ENCODE measurements at places on chromosomes 6 and 20.

- DNase-seq: no peak
These were observed 24.2 kb downstream of the TBC1D7 start for GRCh38 chr6:13304101-13304500.

GRCh38 chr6:28741363-28741762 lies 182.4 kb downstream of the TRIM27 start:
- DNase-seq: no peak

DNA sequence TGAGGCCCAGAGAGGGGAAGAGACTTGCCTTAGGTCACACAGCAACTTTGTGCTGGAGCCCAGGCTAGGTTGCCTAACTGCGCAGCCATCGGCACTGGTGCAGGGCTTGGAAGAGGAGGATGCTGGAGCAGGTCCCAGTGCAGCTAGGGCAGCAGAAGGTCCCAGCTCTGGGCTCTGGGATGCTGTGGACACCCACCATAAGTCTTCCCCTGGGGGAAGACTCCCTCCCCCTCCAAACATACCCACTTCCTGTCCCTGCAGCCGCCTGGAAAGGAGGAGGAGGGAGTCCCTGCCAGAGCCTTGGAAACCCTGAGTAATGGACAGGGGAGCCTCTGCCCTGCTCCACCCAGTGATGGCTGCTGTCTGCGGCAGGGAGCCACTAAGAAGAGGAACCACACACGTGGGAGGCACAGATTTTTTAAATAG lies 93.6 kb downstream of the NCR2 start:
- no peak for DNase-seq

DNA sequence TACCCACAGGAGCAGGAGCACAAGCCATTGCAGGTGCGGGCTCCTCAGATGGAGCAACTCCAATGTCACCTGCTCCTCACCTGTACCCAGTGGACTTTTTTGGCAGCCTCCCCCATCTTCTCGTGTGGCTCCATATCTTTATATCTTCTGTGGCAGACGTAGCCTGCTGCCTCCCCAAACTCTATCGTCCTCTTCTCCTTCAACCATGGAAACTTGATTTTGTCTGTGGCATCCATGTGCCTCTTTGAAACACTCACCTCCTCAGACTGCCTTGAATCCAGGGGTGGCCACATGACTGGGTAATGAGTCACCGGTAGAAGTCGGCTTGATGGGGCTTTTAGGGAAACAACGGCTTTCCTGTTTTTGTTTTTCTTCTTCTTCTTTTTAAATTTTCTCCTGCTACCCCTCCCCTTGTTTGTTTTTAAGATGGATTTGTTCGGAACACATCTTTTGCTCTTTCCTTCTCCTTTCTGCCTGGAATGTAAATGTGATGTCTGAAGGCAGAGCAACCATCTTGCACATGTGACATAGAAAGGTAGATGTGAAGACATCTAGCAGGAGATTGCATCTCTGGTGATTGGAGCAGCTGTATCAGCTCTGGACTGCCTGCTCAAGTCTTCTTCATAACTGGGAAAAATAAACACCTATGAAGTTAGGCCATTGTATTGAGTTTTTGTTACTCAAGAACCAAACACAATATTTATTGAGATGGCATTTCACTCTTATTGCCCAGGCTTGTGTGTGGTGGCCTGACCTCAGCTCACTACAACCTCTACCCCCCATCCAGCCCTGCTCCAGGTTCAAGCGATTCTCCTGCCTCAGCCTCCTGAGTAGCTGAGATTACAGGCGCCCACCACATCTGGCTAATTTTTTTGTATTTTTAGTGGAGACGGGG lies 69.9 kb upstream of the DDR1 start:
- no peak for DNase-seq

- DNase-seq: no peak
These were observed 90.8 kb upstream of the TENT5A start for GRCh38 chr6:81843302-81843701.

DNA sequence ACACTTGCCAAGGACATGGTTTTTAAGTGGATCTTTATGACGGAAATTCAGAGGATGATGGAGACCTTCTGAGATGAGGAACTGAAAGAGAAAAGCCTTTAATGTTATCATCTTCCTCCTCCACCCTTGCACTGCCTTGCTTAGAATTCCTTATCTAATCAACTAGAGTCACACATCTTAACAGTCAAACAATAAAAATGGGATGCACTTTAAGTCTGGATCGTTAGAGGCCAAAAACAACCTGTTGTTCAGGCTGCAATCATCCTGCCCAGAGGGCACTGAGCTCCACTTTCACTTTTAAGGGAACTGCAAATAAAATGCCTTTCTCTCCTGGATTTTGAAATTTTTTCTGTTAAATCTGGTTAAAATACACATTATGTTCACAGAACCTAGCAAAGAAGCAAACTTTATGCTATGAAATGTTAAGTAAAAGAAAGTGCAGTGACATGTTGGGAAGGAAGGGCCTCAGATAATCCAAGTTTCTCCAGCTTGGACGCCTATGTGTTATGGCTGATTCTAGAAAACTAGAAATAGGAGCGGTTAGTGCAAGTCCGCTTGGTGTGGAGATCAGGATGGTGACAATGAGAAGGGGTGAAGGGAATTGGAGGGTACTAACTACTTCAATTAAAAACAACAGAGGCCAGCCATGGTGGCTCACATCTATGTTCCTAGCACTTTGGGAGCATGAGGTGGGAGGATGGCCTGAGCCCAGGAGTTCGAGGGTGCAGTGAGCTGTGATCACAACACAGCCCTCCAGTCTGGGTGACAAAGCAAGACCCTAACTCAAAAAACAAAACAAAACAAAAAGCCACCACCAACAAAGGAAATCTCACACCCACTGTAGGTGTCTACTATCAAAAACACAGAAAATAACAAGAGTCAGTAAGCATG lies 66.4 kb upstream of the KIF13A start:
- no peak for DNase-seq

DNA sequence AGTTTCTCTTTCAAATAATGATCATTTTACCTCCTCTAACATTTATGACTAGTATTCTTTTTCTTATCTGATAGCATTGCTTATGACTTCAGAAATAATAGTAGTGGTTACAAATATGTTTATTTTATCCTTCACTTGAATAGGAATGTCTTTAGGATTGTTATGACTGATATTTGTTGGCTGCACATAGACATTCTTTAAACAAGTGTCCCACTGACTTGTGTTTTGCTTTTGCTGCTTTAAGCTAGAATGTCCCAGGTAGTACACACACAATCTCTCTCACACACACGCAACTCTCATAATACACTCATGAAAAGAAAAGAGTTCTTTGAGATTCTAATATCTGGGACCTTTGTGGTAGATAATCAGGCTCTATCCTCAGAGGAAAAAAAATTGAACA lies 21.6 kb downstream of the KIAA1586 start:
- DNase-seq: no peak
